ENCODE measurements at places on chromosomes 1 and 21.

DNA sequence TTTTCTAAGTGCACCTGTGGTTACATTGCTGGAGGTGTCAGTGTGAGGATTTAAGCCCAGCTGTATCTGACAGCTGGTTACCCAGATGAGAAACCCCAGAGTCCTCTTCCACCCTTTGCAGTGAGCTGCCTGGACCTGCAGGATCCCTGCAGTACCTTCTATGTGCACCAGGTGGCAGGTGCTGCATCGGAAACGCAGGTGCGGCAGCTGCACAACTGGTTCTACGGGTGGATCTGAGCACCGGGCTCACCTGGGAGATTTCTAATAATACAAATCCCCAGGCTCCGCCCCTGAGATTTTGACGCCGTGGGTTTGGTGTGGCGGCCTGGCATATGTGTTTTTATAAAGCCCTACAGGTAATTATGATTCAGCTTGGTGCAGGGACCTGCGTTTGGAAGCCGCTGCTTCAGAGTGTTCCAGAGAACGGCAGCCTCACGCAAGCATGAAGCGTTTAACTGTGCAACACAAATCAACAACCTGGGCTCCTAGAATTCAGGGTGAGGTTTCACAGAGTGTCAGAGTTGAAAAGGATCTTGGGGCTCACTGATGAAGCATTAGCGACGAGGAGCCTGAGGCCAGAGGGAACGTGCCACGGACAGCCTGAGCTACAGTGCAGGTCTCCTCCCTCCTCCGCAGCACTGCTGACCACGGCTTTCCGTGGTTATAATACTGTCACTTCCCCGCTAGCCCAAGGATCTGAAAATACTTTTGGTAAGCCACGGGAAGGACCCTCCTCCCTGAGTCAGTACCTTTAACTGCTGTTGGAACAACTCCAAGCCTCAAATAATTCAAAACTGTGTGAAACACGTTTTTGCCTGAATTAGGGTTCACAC lies 96.7 kb upstream of the TRABD2B start:
- DNase-seq: peak; percentile 6

DNA sequence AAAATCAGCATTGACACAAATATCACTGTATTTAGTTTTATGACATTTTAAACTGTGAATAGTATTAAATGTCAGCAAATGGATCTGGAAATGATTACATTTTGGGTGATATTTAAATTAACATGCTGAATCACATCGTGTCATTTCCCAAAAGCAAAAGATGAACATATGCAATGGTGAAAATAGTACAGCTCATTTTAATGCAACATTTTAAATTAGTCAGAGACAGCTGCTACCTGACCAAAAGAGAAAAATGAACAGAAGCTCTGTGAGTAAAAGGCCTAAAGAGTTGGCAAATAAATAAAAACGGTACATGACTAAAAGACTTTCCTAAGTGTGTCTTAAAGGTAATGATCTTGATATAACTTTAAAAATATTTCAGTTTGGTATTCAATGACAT lies 86.0 kb upstream of the GNG4 start:
- no peak for DNase-seq

DNA sequence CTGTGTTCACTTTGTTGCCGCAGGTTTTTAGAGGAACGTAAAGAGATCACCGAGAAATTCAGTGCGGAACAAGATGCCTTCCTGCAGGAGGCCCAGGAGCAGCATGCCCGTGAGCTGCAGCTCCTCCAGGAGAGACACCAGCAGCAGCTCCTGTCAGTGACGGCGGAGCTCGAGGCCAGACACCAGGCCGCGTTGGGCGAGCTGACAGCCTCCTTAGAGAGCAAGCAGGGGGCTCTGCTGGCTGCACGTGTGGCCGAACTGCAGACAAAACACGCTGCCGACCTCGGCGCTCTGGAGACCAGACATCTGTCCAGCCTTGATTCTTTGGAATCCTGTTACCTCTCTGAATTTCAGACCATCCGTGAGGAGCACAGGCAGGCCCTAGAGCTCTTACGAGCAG lies 42.6 kb downstream of the PCNT start:
- no peak for DNase-seq

- peak; percentile 44 for DNase-seq
These were observed 6.1 kb downstream of the ACP6 start for GRCh38 chr1:147664206-147664605.

DNA sequence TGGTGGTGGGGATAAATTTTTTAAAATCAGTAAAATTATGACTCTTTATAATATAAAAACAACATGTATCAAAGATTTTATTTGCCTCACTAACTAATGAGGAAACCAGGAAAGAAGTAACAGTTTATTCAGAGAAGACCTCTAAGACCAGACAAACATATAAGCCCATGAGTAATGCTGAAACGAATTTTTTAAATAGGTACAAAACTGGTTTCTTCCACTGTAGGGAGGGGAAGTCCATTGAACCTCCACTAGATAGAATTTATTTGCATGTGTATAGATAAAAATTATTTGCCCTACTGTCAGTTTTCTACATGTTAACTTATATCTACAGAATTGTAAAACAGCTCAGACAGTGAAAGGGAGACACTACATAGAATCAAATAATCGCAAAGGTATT lies 86.8 kb downstream of the ZC3H11B start:
- DNase-seq: no peak

- no peak for DNase-seq
These were observed 3.1 kb upstream of the NCF2 start for GRCh38 chr1:183593356-183593755.

DNA sequence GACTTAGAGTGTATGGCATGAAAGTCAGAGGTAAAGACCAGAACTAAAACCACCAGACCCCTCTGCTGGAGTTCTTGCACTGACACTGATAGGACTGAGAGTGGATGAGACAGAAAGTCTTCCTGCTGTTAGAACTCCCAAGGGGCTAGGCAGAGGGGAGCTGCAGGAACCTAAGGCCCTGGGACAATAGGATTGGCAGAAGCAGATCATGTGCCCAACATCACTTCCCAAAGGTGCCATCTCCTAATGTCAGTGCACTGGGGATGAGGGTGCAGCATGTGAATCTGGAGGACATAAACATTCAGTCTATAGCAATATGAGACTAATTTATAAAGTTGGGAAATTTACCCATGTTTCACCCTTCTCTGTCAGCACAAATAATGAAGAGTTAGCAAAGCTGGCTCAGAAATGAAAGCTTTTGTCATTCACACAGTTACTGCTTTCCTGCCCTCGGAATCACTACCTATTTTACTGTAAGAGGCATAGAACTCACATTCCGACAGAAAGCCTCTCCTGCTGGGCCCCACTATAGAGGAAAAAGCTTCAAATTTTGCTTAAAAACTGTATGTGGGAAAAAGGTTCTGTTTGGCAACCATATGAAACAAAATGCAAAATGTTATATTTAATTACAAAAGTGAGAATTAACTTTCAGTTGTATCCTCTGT lies 49.9 kb upstream of the SSX2IP start:
- no peak for DNase-seq

DNA sequence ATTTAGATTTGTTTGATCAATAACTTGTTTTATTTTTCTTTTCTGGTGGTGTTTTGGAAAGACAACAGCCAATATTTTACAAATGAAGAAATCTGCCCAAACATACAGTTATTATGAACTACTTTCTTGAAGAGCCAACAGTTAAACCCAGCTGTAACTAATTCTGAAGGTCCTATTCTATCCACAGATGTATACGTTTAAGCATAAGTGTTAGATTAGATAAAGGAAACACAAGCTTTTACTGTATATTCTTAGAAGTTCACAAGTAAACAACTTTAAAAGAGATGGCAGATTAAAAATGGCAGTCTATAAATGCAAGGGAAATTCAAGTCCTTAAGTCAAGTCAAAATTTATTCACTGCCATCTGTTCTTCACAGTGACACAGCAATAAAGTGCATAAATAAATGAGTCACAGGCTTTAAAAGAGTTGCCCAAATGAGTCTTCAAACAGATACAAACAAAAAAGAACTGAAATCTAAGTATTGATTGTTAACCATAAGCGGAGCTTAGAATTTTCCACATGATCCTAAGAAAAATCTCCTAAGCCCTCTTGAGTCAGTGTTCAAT lies 49.9 kb upstream of the KCNH1 start:
- peak; percentile 11 for DNase-seq

- peak; percentile 36 for DNase-seq
These were observed 54.5 kb upstream of the ATP2B4 start for GRCh38 chr1:203572134-203572625.

DNA sequence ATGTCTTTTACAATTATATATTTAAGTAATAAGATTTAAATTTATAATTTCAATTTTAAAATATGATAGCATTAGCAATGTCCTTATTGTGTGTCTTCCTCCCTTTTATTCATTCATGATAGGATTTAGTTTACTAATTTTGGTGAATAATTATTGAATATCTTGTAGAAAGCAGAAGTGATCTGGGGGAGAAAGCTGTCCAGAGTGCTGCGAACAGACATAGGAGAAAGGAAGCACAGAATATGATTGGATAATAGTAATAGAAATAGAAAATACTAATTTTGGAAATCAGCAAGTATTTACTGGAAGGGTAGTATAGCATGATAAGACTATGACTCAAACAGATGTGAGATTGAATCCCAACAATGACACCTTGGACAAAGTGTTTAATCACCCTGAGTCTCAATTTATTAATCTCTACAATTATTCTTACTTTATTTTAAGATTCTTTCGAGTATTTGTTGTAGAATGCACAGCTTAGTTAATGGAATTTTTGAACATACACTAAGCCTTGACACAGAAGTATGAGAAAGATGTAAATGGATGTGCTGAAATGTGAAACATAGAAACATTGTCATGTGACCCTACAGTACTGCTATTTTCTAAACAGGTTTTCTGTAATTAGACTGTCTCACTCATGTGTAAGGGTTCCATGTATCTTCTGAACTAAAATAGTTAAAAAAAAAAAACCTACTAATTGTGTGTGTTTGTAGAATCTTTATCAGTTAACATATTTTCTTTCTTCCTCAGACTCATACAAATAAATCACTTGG lies 7.9 kb downstream of the SH3GLB1 start:
- no peak for DNase-seq

GRCh38 chr1:66553846-66554245 lies 19.9 kb downstream of the SGIP1 start:
- no peak for DNase-seq

DNA sequence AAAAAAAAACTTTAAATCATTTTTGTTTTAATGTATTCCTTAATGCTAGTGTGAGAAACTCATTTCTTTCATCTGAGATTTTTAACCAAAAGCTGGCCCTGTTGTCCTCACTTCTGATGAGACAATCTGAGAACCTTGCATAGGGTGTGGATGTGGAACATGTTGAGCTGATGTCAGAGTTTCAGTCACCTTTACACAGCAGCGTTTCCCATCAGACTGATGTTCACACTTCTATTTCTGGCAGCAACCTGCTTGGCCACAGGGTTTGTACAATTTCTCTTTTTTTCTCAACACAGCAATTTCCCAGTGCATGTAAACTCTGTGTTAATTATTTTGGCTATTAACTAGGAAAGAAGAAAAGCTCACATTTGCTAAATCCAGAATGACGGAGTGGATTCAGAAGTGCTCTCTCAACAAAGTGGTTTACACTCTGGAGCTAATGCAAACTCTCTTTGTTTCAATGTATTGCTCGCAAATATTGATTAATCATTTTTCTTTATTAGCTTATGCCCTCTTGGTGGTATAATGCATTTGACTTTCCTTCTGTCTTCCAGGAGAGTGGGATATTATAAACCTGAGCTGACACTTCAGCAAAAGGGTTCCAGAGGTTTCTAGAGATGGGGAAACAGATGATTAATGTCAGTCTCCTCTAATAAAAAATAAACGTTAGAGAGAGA lies 70.5 kb upstream of the HSPA13 start:
- DNase-seq: no peak

GRCh38 chr1:163785868-163786405 lies 464.2 kb downstream of the NUF2 start:
- DNase-seq: peak; percentile 17

DNA sequence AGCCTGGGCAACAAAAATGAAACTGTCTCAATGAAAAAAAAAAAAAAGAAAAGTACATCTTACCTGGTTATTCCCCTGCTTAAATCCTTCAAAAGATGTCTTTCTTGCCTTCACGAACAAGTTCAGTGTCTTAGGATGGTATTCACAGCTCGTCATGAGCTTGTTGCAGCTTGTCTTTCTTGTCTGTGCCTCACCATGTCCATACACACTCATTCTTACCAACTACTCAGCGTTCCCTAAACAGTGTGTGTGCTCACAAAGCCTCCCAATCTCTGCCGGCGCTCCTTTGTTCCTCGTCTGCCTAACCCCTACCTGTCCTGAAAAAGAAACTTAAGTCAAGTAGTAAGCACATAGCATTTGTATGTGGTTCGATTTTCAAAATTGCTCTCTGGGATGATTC lies 31.1 kb downstream of the UBE4B start:
- no peak for DNase-seq
